ENCODE measurements at places on chromosomes 11 and 22. TPM values are rescaled to one million over a fixed set of nuclear protein-coding genes. Genes with fewer than 3 reads are reported as not detected.

Gene AIFM3
- 0.57 TPM for total RNA-seq

DNA sequence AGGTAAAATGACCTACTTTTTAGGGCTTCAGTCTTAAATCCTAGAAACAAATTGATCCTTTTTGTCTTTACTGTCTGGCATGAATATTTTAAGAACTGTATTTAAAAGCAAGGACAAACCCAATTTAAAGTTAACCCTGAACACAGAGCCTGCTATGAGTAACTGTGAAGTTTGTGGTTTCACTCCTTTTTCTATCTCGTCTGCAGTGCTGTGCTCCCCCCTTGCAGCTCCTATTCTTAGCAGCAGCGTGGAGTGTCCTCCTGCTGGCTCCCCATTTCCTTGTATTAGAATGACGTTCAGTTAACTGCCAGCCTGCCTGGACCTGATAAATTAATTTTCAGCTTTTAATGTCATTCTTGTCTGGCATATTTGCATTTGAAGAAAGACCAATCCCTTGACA, 40.0 kb upstream of the LRRC4C start:
- no peak for DNase-seq

Gene RFPL1
- 0.05 TPM for total RNA-seq

Gene SLC22A25
- total RNA-seq: not detected

- DNase-seq: no peak
Measured at GRCh38 chr22:20561882-20562281, 54.5 kb downstream of the MED15 start.

- DNase-seq: no peak
Measured at GRCh38 chr11:78514922-78515502, 59.7 kb downstream of the NARS2 start.

Gene OR51B4
- not detected for total RNA-seq

All from thymus (tissue), 14 donors.